ENCODE measurements at places on chromosomes 1 and 21. TPM values are rescaled to one million over a fixed set of nuclear protein-coding genes. Genes with fewer than 3 reads are reported as not detected.

Gene PLEKHG5
- total RNA-seq: 4.4 TPM

Gene DYNLT5
- total RNA-seq: 0.33 TPM

Gene SPRR3
- not detected for total RNA-seq

Gene FHAD1
- total RNA-seq: 0.33 TPM

Gene GJC2
- 14.8 TPM for total RNA-seq

Gene AJAP1
- total RNA-seq: not detected

Gene TTC13
- total RNA-seq: 11.8 TPM

Gene LEPR
- total RNA-seq: 28.6 TPM

Gene ILDR2
- total RNA-seq: under 0.01 TPM

Gene HOOK1
- total RNA-seq: under 0.01 TPM

Gene BCAR3
- 28.4 TPM for total RNA-seq

Gene CNTN2
- not detected for total RNA-seq

Gene NBPF19
- 10.9 TPM for total RNA-seq

Gene KRTAP7-1
- total RNA-seq: not detected

Gene OR10Z1
- not detected for total RNA-seq

Gene PDC
- not detected for total RNA-seq

Gene AIM2
- total RNA-seq: not detected

Gene OR6N1
- total RNA-seq: not detected

Gene PRR9
- total RNA-seq: not detected

Gene SYCP1
- total RNA-seq: not detected

Gene CBS
- 58.5 TPM for total RNA-seq

Gene UBASH3A
- not detected for total RNA-seq

Gene TRAF3IP3
- not detected for total RNA-seq

Gene KIAA1614
- 9.6 TPM for total RNA-seq

Gene FBXO44
- total RNA-seq: 28.8 TPM

Gene AUNIP
- 0.33 TPM for total RNA-seq

Gene CTSS
- total RNA-seq: 2.3 TPM

Gene ETV3L
- total RNA-seq: not detected

Gene FABP3
- total RNA-seq: 109 TPM

Gene WDTC1
- 25.9 TPM for total RNA-seq

Gene HES5
- total RNA-seq: not detected

Gene LAPTM5
- not detected for total RNA-seq

Gene AVPR1B
- not detected for total RNA-seq

Gene SELP
- total RNA-seq: not detected

Gene TNFRSF8
- total RNA-seq: under 0.01 TPM

Gene OVAAL
- total RNA-seq: not detected

Gene TACSTD2
- 0.33 TPM for total RNA-seq

Gene LAMC1
- total RNA-seq: 539 TPM

Gene OR2AK2
- total RNA-seq: not detected

Gene COL16A1
- total RNA-seq: 116 TPM

Gene S100A6
- total RNA-seq: 1,851 TPM

Gene SLC9C2
- total RNA-seq: not detected

Gene PPIE
- total RNA-seq: 47.6 TPM

Gene ADORA3
- total RNA-seq: not detected

Gene NEXN
- 13.1 TPM for total RNA-seq

Gene ATP6V1G3
- total RNA-seq: not detected

Gene IRF6
- 1.8 TPM for total RNA-seq

Gene KIF26B
- total RNA-seq: 0.87 TPM

Gene AGL
- 22.8 TPM for total RNA-seq

Gene PPIAL4G
- not detected for total RNA-seq

Gene TRIM45
- 7.3 TPM for total RNA-seq

Gene MYBPH
- total RNA-seq: 2.2 TPM

Gene VCAM1
- total RNA-seq: 2.9 TPM

Gene RHD
- not detected for total RNA-seq

Gene PRAMEF33
- not detected for total RNA-seq

Gene PTPN22
- 1.2 TPM for total RNA-seq
